T-helper 1 cell (primary cell): ENCODE measurements at places on chromosomes 5 and 9.

DNA sequence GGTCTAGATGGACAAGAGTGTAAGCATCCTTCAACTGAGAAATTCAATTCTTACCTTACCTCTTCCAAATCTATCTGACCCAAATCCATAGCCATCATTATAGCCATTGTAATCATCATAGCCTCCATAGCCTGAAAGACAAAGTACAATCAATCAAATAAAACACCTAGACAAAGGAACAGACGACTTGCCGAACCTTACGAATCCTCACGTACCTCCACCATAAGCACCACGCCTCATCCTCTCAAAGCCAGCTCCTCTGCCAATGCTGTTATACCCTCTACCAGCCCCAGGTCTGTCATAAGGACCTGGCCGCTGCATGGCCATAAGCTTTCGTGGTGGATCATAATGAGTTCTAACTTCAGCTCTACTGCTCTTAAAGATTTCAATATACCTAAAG lies 5.5 kb downstream of the HNRNPH1 start:
- no peak for DNase-seq

- DNase-seq: no peak
Observed at GRCh38 chr5:180059326-180059725, 12.2 kb downstream of the RNF130 start.

DNA sequence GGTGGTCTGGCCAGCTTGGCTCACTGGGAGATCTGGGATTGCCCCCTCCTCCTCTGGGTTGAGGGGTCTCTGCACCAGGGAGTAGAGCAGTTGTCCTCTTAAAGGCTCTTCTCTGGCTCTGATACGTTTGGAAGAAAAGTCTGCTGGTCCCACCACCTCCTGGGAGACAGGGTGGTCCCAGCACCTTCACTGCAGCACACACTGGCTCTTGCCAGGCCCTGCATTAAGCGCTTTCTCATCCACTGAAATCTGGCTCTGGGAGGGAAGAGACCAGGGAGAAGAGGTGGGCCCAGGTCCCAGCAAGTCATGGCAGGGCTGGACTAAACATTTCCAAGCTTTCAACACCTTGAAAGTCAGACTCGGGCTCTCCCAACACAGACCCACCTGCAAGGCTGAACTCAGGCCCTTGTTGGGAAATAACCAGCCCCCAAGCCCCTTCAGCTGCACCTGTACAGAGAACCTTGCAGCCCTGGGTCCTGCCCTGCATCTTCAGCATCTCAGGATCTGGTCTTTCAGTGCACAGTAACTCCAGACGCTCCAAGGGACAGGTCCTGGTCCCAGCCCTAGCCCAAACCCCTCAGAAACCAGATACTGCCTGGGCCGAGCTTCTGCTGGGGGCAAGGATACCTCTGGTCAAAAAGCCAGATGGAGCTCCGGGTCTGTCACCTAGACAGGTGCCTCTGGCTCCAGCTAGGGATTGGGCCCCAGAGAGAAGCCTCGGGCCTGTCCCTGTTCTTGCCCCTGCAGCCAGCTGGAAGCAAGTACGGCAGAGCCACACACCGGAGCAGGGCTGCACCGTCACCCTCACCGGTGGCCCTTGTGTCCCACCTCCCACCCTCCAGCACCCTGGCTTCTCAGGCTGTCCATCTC lies 134.5 kb downstream of the DAB2IP start:
- DNase-seq: no peak

DNA sequence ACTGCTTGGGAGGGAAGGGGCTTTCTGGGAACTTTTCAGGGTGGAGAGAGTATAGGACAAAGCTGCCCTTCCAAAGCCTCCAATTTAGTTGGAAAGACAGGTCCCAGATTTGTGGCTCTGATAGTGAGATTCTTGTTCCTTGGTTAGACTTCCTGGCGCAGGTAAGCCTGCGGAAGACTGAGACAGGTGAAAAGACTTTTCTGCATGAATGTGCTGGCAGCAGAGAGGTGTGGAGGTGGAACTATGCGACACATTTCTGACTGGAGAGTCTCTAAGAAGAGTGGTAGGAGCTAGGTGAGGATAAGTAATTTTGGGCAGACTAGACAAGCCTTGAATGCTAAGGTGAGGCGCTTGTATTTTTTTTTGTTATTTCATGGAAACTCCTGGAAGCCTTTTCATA lies 29.9 kb downstream of the NANS start:
- no peak for DNase-seq

- DNase-seq: no peak
Observed at GRCh38 chr5:137361280-137361679, 137.8 kb downstream of the SPOCK1 start.

- no peak for DNase-seq
Observed at GRCh38 chr9:98419260-98419603, 163.8 kb upstream of the TBC1D2 start.

GRCh38 chr5:51208296-51208695 lies 175.0 kb upstream of the ISL1 start:
- DNase-seq: no peak

DNA sequence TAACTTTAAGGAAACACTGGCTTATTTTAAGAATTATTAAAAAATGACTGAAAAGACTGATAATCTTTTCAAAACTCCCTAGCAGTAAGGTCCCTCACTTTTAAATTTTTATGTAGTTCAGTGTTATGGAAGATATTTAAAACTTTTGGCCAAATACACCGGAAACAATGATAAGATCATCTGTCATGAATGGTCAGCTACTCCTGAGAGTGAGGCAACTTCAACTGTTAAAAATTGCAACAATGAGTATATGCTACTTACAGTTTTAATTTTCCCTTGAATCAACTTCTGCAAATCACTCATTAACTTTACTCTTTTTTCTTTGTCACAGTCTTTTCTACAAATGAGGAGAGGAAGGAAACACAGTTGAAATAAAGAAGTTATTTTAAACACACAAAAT lies 10.8 kb downstream of the PUM3 start:
- no peak for DNase-seq

DNA sequence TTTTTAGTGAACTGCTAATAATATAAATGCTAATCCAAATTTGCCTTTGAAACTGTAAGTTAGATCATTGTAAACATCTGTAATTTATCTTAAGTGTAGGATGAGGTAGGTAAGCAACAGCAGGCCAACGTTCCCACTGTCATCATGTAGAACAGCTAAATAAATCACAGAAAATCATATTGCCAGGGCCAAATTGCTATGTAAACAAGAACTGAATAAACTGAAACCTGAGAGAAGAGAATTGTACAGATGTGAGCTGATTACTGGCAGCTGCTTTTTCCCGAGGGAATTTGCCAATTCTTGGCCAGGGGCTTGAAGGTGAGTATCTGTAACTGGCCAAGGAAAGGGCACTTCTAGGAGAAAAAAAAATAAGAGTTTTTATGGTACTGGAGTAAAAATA lies 97.6 kb downstream of the CDH10 start:
- DNase-seq: no peak

- no peak for DNase-seq
Observed at GRCh38 chr9:88425538-88425950, 37.3 kb downstream of the SPIN1 start.

GRCh38 chr5:5347442-5347841 lies 75.0 kb upstream of the ICE1 start:
- no peak for DNase-seq

GRCh38 chr9:123639743-123640142 lies 283.7 kb downstream of the CRB2 start:
- DNase-seq: no peak

DNA sequence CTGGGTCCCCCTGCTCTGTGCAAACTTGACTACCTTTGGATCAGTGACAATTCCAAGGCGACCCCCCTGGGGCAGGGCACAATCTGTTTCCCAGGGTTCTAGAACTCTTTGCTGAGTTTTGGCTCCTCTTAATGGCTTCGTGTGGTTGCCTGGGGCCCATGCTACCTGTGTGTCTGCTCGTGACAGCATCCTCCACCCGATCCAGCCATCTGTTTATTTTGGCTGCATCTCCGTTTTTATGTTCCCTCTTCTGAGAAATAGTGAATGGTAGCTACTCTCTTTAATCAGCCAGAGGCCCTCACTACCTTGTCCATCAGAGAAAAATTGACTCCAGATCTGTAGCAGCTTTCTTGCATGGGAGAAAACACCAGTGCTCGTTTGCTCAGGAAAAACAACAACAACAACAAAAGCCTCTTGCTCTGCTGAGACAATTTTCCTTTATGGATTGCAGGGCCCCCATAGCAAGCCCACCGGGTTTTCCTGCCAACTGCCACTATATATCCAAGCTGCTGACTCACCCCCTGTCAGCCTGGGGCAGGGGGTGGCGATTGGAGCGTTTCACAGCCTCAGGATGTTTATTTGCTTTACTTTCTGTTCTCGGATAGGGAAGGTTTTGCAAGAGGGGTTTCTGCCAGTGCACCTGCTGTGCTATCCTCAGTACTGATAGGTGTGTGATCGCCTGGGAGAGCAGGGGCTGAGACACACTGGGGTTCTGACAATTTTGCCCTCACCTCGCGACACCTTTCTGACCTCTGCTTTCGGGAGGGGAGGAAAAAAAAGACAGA lies 607.8 kb downstream of the BNC2 start:
- DNase-seq: no peak

- no peak for DNase-seq
Observed at GRCh38 chr9:97543561-97543960, 42.1 kb downstream of the TMOD1 start.

DNA sequence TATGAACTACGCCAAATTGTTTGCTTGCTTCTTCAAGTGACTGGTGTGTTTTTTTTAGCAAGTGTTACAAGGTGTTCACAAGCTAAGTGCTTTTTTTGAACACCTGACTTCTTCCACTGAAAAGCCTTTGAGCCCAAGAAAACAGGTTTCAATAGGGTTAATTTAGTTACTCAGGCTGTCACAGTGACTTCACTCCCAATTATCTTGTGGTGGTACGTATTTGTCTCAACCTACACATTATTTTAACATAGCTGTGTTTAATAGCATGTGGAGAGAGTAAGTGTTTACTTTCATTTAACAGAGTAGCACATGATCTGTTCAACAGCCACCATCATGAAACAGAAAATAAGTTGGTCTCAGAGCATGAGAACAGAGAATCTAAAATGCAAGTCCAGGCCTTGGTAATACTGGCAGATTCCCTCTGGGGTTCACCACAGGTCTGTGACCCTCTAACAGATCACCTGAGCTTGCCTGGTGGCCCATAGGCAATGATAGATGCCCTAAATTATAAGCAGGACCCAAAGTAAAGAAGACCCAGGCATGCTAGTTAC lies 267.7 kb upstream of the SMARCA2 start:
- no peak for DNase-seq
